Stimulated activated memory B cell treated with anti-CD40 and anti-IgM and Interleukin-4, amounts not matched to agents 10 μg/mL and 1 μg/mL and 100 μg/mL, for 72 hours (primary cell): ENCODE measurements at places on chromosomes 2 and 18.

- no peak for ATAC-seq
These were observed 230.9 kb downstream of the DSEL start for GRCh38 chr18:67285583-67285982.

GRCh38 chr2:24199968-24200590 lies 25.2 kb downstream of the FAM228A start:
- ATAC-seq: no peak

DNA sequence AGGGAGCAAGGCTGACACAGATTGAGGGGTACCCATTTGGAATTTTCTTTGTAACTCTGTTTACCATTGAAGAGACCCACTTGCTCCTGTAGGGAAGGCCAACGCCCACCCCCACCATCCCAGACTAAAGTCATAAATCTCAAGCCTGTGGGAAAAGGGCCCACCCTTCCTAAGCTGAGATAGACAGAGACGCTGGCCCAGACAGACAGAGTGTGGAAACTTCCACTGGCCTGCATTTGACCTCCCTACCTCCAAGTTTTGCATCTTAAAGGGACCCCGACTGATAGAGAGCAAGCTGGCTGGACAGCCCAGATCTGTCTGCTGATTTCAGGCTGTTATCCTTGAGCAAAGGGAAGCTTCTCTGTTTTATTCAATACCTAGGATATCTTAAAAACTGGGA lies 48.2 kb upstream of the SLC14A2 start:
- ATAC-seq: no peak

DNA sequence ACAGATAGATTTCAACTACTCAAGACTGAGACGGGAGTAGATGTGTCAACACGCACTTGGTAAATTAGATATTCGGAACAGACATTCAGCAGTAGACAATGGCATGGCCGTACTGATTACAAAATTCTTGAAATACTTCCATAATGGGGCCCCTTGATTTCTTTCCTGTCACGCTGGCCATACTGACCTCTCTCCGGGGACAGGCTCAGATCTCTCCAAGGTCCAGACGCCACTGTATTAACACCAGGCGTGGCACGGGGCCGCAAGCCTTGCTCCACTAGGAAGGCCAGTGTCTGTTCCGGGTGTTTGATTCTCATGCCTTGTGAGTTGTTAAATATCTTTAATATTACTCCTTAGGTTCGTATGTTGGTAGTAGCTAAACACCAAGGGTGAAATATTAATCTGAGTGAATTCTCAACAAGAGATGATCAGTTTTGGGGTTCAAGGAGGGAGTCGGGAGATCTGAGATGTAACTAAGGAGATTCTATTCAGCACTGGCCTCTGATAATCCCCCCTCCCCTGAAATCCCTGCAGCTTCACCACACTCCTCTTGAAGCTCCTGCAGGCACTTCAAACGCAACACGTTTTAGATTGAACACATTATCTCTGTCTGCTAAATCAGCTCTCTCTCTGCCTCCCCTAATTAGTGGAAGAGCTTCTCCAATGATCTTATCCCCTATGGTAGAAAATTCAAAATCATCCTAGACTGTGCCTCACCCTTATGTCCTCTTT lies 2.2 kb upstream of the EHD3 start:
- ATAC-seq: no peak

DNA sequence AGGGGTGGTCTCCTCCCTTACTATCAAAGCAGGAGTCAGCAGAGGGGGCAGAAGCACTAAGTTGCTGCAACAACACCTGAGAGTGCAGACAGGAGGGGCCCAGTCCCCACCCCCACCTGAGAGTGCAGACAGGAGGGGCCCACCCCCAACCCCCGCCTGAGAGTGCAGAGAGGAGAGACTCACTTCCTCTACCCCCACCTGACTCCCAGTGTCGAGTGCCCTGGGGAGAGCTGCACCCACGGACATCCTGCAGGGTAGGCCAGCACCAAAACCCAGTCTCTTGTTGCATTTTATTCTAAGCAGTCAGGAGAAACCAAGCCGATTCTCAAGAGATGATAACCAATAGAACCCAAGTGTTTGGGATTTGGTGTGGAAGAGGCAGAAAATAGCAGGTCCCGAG lies 78.4 kb downstream of the NAPG start:
- ATAC-seq: peak; percentile 86

GRCh38 chr2:37287966-37288365 lies 36.7 kb downstream of the PRKD3 start:
- ATAC-seq: no peak

- ATAC-seq: no peak
These were observed 31.7 kb downstream of the GPR39 start for GRCh38 chr2:132448331-132448730.

DNA sequence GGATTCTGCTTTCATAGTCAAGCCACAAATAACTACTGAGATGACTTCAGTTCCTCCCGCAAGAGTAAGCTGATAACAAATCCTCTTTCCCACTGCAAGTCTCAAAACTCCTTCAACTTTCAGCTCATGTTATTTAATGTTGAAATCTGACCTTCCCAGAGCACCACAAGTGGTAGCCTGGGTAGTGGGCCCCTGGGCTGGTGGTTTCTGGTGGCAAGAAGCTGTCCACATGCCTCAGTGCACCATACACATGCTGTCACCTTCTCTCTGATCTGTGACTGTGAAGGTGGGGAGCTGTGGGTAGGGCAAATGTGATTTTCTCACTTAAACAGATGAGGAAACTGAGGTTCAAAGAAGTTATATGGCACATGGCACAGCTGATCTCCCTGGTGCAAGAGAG lies 246.1 kb upstream of the EPAS1 start:
- ATAC-seq: no peak

DNA sequence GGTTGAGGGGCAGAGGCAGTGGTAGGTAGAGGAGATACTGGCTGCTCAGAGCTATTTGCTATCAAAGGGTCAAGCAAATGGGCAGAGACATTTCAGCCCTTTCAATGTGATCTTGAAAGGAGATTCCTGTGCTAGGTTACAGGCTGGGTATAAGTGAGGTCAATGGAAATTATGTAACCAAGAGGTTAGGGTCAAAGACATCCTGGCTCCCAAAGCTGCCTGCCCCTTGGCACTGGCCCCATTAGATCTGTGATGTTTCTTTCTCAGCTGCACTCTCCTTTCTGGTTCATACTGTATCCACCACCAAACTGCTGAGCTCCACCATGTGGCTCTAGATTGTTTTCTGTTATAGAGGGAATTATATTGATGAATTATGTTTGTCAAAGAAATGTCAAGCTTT lies 200.4 kb downstream of the AGPS start:
- ATAC-seq: no peak

- peak; percentile 41 for ATAC-seq
These were observed 85.3 kb downstream of the CDC42EP3 start for GRCh38 chr2:37585982-37586621.

DNA sequence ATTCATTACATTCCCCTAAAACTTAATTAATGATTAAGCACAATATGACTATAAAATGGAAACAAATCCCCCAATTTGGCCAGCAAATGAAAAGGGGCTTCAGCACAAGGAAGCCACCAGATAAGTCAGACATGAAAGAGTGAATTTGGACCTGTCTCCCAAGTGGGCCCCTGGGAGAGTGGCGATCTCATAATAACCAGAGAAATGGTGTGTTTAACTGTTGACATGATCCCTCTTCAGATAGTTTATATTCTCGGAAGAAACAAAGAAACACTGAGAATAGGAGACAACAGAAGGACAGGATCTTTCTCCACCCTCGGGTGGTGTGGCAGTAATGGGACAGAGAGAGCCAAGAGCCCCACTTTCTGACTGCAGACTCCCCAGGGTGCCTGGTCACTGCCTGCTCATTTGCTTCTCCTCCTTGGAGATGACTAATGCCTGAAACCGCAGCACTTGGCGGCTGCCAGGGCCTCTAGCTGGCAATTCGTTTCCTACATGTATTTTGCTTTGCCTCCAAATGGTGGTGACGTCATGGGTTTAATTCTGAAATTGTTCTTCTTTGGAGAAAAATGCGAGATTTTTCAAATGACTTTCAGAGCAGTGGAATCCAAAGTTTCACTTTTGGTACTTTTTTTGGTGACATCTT lies 46.4 kb upstream of the SPP2 start:
- ATAC-seq: no peak

DNA sequence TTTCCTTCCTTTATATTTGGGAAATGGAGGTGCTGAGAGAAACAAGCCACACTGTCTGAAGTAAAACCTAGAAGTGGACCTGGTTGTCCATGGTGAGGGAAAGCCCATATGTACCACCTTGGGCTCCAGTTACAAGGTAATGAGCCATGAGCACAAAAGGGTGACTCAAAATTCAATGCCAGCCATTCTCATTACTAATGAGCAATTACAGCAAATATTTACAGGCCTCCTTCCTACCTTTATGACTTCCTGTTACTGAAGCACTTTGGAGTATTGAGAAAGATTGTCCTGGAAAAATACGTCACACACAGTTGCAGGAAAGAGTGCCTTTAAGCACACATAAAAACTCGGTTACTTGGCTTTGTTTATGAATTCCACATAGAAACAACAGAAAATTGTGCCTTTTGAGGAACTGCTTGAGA lies 9.1 kb downstream of the EPAS1 start:
- ATAC-seq: no peak

GRCh38 chr2:188316791-188317423 lies 25.2 kb downstream of the GULP1 start:
- ATAC-seq: no peak

DNA sequence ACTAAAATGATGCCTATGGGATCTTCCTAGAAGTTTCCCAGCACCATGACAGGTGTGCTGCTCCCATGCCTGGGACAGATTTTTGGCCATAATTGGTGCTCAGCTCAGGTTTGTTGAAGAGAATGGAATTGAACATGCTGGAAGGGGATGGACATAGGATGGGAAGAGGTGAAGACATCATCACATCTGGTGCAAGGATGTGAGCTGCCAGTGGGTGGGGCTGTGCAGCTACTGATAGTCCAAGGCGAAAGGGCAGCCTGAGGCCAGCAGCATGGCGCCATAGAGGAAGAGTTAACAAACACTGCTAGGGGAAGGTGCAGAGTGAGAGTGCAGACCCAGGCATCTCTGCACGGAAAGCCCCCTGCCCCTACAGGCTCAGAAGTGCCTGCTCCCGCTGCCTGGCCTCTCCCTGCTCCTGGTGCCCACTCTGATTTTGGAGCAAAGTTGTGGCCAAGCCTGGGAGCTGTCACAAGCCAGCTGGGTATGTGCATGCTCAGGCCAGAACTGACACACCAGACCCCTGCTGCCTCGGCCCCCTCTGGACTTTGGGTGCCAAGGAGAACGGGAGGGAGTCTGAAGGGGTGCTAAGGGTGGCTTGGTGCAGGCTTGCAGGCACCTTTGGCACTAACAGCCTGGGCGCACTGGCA lies 178.6 kb downstream of the ZBTB7C start:
- no peak for ATAC-seq

DNA sequence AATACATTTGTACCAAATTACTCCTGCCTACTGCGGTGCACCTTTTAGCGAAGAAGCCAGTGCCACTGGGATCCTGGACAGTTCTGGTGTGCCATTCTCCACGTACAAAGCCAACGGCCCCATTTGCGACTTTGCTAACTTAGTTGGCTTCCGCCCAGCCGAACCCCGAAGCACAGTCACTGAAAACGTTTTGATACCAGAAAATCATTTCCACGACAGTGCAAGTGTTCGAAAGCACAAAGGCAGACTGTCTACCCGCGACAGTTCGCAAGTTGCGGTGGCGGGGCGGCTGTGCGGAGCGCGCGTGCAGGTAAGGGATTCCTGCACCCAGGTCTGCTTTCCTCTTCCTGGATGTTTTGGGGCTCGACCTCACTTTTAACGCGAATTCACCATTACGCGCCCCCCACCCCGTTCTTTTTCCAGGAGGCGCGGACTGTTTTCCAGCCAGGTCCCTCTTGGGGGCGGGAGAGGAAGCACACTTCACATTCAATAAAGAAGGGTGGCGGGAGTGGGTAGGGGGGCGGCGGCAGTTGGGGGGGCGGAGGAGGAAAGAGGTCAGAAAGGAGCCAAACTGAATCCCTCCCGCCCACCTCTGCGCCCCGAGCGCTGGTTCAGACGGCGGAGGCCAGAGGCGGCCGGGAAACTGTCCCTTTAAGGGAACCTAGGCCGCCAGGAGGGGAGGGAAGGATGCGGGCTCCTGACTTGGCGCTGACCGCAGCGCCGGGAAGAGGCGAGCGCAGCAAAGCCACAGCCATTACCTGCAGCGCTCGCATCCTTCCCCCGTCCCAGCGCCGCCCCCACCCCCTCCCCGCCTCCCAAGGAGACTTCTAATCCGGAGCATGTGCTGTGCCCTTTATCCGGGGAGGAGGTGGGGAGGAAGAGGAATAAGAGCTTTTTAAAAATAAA lies 107.4 kb upstream of the KCTD1 start:
- no peak for ATAC-seq

DNA sequence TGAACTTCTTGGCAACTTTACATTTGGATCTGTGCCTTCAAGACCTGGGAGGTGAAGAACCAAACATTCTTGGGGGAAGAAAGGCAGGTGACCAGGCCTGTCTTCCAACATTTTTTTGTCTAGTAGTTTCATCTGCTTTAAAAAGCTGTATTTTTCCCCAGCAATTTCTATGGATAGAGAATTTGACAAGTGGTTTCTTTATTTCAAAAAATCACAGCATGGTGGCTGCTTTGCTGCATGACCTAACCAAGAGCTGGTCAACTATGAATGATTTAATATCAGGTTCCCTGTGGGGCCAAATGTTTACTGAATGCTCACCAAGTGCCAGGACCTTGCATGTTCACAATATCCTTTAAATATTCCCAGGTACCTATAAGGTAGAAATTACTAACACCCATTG lies 19.1 kb downstream of the LRP2 start:
- no peak for ATAC-seq

DNA sequence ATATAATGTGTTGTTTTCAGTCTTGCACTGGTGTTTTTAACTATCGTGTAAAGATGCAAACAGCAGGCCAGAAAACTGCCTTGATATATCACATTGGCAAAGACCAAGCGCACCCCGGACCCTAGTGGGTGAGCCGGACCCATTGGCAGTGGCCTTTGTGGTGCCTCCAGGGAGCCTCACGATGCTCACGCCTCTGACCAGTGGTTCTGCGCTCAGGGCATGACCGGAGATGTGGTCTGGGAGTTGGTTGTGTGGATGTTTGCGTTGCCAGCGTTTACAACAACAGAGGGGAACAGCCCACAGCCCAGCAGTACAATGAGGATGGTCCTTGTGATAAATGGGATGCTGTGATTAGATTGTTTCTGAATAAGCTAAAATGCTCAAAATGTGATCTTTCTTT lies 32.6 kb downstream of the NFATC1 start:
- ATAC-seq: no peak

DNA sequence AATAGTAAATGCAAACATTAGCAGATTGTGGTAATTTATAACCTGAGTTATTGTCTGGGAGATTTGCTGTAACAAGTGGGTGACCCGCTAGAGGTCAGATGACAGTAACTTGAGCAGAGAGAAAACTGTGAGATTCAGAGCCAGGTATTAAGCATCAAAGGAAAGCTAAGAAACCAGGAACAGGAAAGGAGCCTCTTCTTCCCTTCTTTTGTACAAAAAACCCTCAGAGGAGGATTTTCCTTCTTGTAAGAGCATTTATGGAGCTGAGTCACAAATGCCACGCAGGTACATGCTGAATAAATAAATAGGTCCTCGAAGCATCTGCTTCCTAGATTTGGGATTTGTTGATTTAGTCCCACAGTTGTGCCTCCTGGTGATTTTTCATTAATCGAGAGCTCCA lies 146.5 kb downstream of the SH3BP4 start:
- no peak for ATAC-seq
